IMR-90 (cell line): ENCODE measurements at places on chromosomes 7 and 10. TPM values are rescaled to one million over a fixed set of nuclear protein-coding genes. Genes with fewer than 3 reads are reported as not detected.

The GPC2 gene
- total RNA-seq = 1.4 and 1.8 TPM in 2 replicates

The AFAP1L2 gene
- total RNA-seq = under 0.01 TPM in 1 of 2 replicates, not detected in the other

The KLF14 gene
- not detected in 2 replicates for total RNA-seq

The TCERG1L gene
- total RNA-seq = not detected in 2 replicates

The CYP2C18 gene
- total RNA-seq = not detected in 2 replicates

The HOXA7 gene
- under 0.01 and 0.18 TPM in 2 replicates for total RNA-seq

GRCh38 chr10:44313761-44314165 is 71.1 kb downstream of the CXCL12 start:
- H3K27ac ChIP-seq = no peak overlapping the region
- no peaks in the 10 kb centered on the region for H3K36me3 ChIP-seq
- H3K27me3 ChIP-seq = peaks cover 6% of the 10 kb centered on the region
- no peak overlapping the region for H3K4me3 ChIP-seq
- H3K4me1 ChIP-seq = peaks cover 2% of the 10 kb centered on the region; the same call in 1 of the 2 replicates
- DNase-seq = no peak

- H3K36me3 ChIP-seq = no peaks in the 10 kb centered on the region
- DNase-seq = no peak
- H3K4me3 ChIP-seq = no peak overlapping the region
These were observed 39.4 kb upstream of the NPY start for GRCh38 chr7:24244554-24244953.

- no peaks in the 10 kb centered on the region for H3K36me3 ChIP-seq
- no peaks in the 10 kb centered on the region for H3K4me1 ChIP-seq
- no peak for DNase-seq
- H3K4me3 ChIP-seq = no peak overlapping the region
- no peak overlapping the region for H3K27ac ChIP-seq
These were observed 546.9 kb upstream of the GHITM start for GRCh38 chr10:83592337-83592935.

- H3K27ac ChIP-seq = peak overlapping the region; percentile 77
- peaks cover 18% of the 10 kb centered on the region for H3K4me1 ChIP-seq
- H3K27me3 ChIP-seq = no peaks in the 10 kb centered on the region
- H3K36me3 ChIP-seq = peaks cover 3% of the 10 kb centered on the region; the same call in 1 of the 2 replicates
- peak; percentile 95 for DNase-seq
These were observed 19.3 kb downstream of the IL15RA start for GRCh38 chr10:5958077-5958476.

- H3K4me3 ChIP-seq = no peak overlapping the region
- H3K27me3 ChIP-seq = no peaks in the 10 kb centered on the region
- no peak for DNase-seq
- no peak overlapping the region for H3K27ac ChIP-seq
- no peaks in the 10 kb centered on the region for H3K4me1 ChIP-seq
- H3K36me3 ChIP-seq = no peaks in the 10 kb centered on the region
These were observed 116.9 kb downstream of the CPEB3 start for GRCh38 chr10:92173996-92174395.

DNA sequence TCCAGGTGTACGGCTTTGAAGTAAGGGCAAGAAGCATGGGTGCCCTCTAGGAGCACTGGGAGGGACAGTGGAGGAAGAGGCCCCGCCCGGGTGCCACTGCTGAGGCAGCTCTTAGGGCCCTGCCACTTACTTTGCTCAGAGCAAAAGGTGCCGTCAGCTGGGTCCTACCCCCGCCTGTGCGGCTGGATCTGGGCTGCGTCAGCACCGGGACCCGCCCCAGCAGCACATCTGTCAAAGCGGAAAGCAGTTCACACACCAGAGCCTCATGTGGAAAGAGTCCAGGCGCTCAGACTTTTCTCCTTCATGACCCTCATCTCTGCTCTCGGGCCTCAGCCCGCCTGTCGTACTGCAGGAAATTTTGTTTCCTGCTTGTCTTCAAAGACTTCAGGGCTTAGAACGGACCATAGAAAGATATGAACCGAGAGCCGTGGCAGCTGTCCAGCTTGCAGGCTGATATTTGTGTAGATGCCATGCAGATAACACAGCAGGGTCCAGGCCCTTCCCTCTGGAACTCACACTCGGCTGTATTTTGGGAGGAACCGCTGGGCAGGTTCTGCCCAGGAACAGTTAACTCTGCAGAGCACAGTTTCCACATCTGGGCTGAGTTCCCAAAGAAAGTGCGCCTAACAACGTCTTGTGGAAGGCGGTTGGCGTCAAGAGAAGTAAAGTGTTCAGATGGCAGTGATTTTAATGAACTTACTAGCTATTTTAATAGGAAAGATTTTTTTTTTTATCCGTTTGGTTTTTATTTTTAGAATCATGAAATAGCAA is 44.3 kb upstream of the PRKAR1B start:
- no peaks in the 10 kb centered on the region; the same call in 1 of the 2 replicates for H3K4me1 ChIP-seq
- peaks cover 18% of the 10 kb centered on the region for H3K36me3 ChIP-seq
- no peaks in the 10 kb centered on the region for H3K27me3 ChIP-seq
- DNase-seq = peak; percentile 31
- H3K4me3 ChIP-seq = no peak overlapping the region

GRCh38 chr7:123502201-123502600 is 32.2 kb downstream of the IQUB start:
- H3K36me3 ChIP-seq = no peaks in the 10 kb centered on the region
- H3K4me3 ChIP-seq = no peak overlapping the region
- no peaks in the 10 kb centered on the region for H3K27me3 ChIP-seq
- no peak for DNase-seq

DNA sequence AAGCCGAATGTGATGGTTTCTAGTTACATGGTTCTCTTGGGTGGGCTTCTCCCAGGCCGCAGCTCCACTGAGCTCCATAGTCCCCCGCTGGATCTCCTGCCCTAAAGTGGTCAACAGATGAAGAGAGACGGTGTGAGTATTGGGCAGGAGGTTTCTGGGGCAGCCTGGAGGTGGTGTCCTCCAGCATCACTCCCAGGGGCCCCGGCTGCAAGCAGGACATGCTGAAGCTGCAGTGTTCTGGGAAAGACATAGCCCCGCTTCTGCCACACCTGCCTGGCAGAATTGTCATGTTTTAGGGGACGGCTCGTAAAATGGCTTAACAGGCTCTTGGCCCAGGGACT is 40.4 kb downstream of the CALML3 start:
- no peak overlapping the region; the same call in 1 of the 2 replicates for H3K27ac ChIP-seq
- H3K4me3 ChIP-seq = no peak overlapping the region
- H3K27me3 ChIP-seq = no peaks in the 10 kb centered on the region
- DNase-seq = no peak
- H3K36me3 ChIP-seq = no peaks in the 10 kb centered on the region
- H3K4me1 ChIP-seq = peaks cover 23% of the 10 kb centered on the region

DNA sequence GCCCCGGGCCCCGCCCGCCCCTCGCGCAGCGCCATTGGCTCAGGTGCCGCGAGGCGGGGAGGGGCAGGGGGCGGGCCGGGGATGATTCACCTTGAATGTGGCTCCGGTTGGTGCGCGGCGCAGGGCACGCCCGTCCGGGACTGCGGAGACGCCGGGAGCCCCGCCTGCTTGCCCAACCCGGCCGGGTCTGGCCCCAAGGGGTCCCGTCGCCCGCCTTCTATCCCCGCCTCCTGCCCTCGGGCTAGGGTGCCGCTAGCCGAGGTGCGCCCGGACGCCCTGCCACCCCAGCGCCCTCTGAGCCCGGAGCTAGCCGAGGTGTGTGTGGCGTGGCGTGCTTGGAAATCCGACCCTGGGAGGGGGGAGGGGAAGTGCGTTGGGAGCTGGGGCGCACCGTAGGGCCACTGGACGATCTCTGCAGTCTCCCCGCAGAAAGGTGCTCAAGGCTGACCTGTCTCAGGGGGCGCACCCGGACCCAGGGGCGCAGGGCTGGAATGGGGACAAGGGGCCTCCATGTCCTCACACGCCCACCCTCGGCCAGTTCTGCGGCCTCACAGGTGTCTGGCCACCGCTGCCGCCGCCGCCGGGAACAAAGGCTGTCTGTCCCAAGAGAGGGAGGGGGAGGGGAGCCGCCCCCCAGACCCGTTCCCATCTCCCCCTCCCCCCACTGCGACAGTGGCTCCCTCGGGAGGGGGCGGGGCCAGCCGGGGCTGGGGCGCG is 168.9 kb downstream of the NRF1 start:
- no peak overlapping the region for H3K27ac ChIP-seq
- no peaks in the 10 kb centered on the region for H3K36me3 ChIP-seq
- no peak for DNase-seq
- peaks cover 2% of the 10 kb centered on the region; the same call in 1 of the 2 replicates for H3K4me1 ChIP-seq
- H3K4me3 ChIP-seq = no peak overlapping the region

DNA sequence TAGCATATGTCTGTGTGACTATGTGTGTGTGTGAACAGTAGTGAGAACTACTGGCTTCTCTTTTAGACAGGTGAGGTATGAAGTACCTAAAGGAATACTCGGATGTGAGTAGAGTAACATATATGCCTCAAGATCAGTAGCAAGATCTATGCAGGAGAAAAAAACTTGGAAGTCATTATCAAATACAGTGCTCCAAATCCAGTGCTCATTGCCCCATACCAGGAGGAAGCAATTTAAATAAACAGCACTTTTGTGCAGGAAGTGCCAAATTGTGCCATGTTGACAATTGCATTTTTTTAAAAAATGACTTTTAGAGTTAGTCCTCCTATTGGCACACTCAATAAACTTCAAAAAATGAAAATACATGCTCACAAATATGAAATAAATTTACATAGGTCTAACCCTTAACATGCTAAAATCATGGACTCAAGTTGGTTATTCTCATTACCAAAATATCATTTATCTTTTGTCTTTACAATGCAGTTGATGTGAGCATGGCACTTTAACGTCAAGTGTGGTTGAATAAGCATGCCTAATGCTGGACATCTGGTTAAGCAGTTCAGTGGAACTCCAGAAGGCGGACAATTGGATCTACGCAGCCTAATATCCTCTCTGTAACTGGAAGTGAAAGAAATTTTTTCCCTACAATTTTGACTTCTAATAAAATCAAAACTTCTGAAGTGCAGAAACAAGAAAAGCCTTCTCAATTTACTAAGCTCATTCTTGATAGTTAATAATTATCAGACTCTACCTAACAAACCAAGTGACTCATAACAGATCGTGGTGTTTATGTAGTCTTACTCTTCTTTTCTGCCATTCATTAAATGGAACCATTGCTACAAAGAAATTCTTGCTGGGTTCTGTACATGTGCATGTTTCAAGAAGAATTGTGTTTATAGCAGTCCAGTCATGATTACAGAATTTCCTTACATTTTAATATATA is 195.2 kb downstream of the MDFIC start:
- H3K4me3 ChIP-seq = no peak overlapping the region
- H3K4me1 ChIP-seq = no peaks in the 10 kb centered on the region

GRCh38 chr10:133183646-133184378 is 23.8 kb downstream of the KNDC1 start:
- peaks cover 2% of the 10 kb centered on the region for H3K36me3 ChIP-seq
- no peak for DNase-seq
- H3K4me3 ChIP-seq = no peak overlapping the region

DNA sequence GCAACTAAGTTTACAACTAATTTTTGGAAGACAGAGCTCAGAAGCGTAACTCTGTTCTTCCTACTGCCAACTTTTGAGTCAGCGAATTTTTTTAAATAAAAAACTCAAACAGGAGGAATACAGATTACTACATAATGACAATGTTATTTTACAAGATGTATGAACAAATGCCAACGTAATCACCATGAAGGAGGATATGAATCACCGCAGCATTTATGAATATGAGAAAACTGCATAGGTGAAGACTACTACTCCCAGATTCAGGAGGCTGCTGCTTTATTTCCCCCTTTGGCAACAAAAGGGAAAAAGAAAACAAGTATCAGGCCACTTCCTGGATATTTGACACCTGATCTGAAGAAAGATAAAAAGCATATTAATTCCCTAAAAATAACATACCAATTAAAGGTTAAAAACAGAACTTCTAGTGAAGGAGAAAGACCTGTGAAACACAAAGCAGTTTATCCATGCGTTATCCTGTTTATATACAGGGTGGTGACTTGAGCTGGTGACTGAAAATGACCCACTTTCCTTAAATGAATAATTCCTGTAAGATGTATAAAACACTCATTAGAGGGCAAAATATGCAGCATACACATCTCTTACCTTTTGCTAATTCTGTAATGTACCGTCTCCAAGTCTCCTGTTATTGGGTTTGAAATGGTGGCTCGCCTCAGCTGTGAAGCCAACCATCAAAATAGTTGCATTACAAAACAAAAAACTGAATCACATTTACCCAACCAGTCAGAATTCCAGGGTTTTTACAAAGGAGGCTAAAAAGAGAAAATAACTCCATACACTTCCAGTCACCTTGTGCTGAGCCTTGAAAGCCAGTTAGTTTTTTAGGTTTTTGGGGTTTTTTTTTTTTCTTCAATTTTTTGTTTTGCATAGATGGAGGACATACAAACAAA is 52.0 kb downstream of the P4HA1 start:
- peaks cover 16% of the 10 kb centered on the region for H3K36me3 ChIP-seq
- H3K4me1 ChIP-seq = peaks cover 9% of the 10 kb centered on the region; the same call in 1 of the 2 replicates
- DNase-seq = peak; percentile 94
- 0 out of 2 replicates have a peak overlapping the region, but pooled peaks have one; percentile 14 for H3K27ac ChIP-seq

DNA sequence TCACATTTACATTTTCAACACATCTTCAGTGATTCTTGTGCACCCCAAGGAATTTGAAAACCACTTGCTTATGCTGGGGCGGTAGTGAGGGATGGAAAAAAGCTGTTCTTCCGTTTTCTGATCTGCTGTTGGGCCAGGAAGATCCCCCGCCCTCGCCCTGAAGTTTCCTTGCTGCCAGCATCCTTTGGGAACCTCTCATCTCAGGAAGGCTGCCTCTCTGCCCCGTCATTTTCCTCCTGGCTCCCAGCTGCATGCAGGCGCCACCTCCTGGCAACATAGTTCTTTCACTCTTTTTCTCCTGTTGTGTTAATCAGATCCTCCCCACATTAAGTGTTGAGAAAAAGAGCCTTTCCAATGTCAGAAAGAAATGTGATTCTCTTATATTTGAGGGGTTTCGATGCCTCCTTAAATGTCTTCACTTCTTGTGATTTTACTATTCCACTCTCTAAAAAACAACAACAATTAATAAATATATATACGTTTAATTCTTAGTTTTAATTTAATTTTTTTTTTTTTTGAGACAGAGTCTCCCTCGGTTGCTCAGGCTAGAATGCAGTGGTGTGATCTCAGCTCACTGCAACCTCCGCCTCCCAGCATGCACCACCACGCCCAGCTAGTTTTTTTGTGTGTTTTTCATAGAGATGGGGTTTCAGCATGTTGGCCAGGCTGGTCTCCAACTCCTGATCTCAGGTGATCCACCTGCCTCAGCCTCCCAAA is 122.9 kb downstream of the RALA start:
- H3K4me3 ChIP-seq = no peak overlapping the region
- H3K4me1 ChIP-seq = peaks cover 7% of the 10 kb centered on the region
- H3K27ac ChIP-seq = no peak overlapping the region
- H3K27me3 ChIP-seq = no peaks in the 10 kb centered on the region
- peak; percentile 83 for DNase-seq

- no peaks in the 10 kb centered on the region for H3K27me3 ChIP-seq
- H3K36me3 ChIP-seq = no peaks in the 10 kb centered on the region
- DNase-seq = peak; percentile 94
- peak overlapping the region; percentile 53 for H3K27ac ChIP-seq
- H3K4me3 ChIP-seq = peak overlapping the region; percentile 31; the same call in 1 of the 2 replicates
- peaks cover 3% of the 10 kb centered on the region; the same call in 1 of the 2 replicates for H3K4me1 ChIP-seq
These were observed 106.2 kb upstream of the CELF2 start for GRCh38 chr10:10911471-10911921.

DNA sequence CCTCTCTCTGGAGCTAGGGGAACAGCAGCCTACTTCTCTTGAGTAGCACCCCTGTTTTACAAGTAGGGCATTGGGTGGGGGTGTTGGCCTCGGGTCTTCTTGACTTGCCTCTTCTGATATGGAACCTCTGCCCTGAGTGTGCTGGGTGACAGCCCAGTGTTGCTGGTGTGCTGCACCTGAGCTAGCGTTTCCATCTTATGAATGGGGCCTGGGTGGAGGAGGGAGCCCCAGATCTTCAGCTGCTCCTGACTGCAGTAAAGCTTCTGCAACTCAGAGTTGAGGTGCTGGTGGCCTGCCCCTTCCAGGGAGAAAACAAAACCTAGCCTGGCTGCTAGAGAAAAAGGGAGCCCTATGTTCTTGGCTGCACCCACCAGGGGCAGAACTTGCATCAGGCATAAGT is 202.5 kb upstream of the SHH start:
- no peaks in the 10 kb centered on the region for H3K36me3 ChIP-seq
- no peak overlapping the region for H3K27ac ChIP-seq
- DNase-seq = no peak
- H3K27me3 ChIP-seq = no peaks in the 10 kb centered on the region
- no peaks in the 10 kb centered on the region for H3K4me1 ChIP-seq
